Stimulated activated CD4-positive, alpha-beta T cell treated with anti-CD3 and anti-CD28 coated beads, Interleukin-1b, Interleukin-23, amount 100 ng/mL, for 48 hours (primary cell): ENCODE measurements at places on chromosomes 1 and 21.

DNA sequence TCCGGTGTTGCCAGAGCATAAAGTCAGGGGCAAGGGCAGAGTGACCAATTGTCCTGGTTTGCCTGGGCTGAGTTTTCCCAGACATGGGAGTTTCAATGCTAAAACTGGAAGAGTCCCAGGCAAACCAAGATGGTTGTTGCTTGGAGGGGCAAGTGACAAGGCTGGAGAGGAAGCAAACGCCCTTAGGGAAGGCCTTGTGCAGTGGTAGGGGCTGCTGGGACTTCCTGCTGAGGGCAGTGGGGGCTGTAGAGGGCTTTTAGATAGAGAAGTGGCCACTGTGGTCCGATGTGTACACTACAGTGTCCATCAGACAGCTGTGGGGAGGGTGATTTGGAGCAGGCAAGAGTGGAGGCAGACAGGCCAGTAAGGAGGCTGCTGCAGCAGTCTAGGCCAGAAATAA lies 7.0 kb upstream of the CELA2A start:
- DNase-seq = no peak

GRCh38 chr1:55320891-55321290 lies 105.7 kb upstream of the USP24 start:
- DNase-seq = no peak

- DNase-seq = no peak
These were observed 8.0 kb upstream of the SYTL1 start for GRCh38 chr1:27333717-27334279.

GRCh38 chr21:40388046-40388445 lies 458.9 kb downstream of the DSCAM start:
- DNase-seq = no peak

- no peak for DNase-seq
These were observed 28.4 kb downstream of the RRP1B start for GRCh38 chr21:43687566-43688399.

DNA sequence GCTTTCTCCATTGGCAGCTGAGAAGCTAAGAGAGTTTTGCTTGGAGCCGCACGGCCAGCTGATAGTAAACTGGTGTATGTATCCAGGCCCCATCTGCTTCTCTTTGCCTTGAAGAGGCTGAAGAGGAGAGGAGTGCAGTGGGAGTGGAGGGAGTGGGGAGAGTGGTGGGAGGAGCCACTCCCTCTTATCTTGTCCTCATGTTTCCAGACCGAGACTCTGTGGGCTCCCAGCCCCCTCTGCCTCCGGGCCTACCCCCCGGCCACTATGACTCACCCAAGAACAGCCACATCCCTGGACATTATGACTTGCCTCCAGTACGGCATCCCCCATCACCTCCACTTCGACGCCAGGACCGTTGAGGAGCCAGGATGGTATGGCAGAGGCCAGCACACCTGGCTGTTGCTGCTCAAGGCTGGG lies 6.0 kb upstream of the LRRC71 start:
- no peak for DNase-seq

DNA sequence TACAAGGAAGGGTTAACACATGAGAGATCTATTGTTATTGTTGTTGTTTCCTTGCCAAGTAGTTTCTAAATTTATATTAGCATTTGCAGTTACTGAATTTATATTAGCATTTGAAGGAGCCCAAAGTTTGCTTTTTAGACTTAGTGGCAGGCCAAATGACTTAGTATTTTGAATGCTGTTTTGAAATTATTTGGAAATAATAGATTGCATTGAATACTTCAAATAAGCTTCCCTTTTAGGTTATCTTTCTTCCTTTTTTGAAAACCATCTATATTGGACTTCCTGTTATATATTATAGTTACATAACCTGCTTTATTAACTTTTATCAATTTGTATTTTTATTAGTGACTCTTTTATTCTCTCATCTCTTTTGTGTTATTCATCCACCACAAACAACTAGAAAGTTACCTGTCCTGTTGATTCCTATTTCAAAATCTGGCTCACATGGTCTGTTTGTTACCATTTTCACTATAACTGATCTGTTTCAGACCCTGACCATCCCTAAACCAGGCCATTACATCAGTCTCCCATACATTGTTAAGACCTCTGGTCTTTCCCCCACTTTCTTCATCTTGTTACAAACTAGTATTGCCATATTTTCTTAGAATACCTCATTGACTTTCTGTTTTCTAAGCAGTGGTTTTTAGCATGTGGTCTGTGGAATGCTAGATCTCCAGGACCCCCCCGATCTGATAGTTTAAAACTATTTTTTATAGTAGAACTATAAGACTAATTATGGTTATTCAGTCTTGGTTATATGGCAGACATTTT lies 185.2 kb downstream of the RASAL2 start:
- no peak for DNase-seq

GRCh38 chr1:47725511-47725991 lies 271.6 kb downstream of the TRABD2B start:
- no peak for DNase-seq

DNA sequence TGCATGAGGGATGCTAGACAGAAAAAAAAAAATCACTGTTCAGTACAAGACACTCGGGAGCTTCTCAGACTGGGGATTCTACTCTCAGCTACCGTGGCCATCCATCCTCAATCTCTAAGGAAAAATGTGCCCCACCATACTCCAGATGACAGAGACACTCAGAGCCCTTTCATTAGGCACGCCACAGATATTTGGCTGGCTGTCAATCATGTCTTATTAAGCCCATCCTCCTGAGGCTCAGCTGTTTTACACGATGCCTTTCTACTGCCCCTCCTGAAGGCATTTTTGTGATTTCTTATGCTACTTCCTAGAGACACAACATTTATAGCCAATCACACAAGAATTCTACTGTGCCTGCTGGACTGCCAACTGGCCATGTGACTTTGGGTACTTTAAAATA lies 92.9 kb downstream of the KIF14 start:
- DNase-seq = no peak

DNA sequence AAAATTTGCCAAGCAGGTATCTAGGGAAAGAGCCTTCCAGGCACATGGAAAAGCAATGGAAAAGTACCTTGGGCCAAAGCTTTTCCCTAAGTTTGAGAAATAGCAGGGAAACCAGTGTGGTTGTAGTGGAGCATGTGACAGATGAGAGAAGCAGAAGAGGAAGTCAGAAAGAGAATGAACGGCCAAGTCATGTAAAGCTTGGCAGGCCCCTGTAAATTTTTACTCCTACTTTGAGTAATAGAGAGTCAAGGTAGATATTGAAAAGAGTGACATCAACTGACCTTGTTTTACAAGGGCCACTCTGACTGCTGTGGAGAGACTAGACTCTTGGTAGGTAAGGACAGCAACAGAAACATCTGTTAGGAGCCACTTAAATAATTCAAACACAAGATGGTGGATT lies 180.9 kb upstream of the PRMT6 start:
- no peak for DNase-seq
